ENCODE measurements at places on chromosomes 13 and 19.

- no peak for DNase-seq
These were observed 69.5 kb downstream of the STOML3 start for GRCh38 chr13:38921081-38921480.

DNA sequence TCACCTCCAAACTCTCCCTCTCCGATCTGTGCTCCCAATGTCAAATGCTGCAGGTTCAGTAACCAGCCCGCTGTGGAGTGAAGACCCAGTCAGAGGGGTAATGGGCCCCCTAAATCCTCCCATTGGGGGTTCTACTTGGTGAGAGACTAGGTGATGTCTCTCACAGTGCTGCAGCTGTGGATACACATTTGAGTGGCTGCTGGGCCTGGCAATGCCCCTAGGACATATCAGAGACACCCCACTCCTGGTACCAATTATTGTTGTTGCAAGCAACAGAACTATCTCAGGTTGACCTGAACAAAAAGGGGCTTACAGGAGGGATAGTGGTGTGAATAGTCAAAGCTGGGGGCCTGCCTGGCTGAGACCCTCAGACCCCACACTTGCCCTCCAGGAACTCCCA lies 4.6 kb downstream of the MATK start:
- DNase-seq = no peak

DNA sequence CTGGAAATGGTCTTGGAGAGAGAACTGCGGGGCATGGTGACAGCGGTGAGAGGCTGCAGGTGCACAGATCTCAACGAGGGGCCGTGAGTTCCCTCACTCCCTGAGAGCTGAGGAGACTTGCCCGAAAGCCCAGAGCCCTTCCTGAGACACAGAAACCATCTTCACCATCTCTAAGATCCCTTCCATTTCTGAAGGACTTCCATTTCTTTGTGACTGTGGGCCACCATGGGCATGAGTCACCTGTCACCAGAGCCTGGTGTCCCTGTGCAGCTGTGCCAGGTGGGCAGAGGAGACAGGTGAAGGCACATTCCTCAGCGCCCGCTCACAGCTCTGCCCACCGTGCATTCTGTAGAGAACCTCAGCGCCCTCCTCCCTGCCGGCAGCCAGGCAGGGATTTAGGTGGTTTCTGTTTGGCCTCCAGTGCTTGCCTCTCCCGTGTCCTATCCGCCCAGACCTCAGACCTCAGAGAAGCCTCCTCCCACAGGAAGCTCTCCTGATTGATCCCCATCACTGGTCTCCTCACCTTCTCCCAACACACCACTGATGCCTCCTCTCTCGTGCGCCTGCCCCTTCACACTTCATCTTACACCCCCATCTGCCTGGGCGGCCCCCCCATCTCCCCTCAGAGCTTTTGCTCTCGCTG lies 24.2 kb downstream of the SH3GL1 start:
- no peak for DNase-seq

DNA sequence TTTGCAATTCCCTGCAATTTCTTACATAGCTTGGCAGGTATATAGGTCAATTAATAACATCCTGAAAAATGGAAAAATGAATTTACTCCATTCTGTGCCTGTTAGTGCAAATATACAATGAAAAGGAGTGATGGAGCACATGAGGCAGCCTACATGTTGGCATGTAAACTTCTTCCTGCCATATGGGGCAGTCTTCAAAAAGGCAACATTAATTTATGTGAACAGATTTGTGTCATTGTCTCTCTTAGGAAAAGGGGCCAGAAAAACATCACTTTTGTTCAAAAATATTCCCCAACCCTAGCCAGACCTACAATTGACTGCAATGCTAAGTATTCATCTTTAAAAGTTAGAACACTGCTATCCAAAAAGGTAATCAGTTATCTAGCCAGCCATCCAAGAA lies 332.2 kb downstream of the TBC1D4 start:
- DNase-seq = no peak

DNA sequence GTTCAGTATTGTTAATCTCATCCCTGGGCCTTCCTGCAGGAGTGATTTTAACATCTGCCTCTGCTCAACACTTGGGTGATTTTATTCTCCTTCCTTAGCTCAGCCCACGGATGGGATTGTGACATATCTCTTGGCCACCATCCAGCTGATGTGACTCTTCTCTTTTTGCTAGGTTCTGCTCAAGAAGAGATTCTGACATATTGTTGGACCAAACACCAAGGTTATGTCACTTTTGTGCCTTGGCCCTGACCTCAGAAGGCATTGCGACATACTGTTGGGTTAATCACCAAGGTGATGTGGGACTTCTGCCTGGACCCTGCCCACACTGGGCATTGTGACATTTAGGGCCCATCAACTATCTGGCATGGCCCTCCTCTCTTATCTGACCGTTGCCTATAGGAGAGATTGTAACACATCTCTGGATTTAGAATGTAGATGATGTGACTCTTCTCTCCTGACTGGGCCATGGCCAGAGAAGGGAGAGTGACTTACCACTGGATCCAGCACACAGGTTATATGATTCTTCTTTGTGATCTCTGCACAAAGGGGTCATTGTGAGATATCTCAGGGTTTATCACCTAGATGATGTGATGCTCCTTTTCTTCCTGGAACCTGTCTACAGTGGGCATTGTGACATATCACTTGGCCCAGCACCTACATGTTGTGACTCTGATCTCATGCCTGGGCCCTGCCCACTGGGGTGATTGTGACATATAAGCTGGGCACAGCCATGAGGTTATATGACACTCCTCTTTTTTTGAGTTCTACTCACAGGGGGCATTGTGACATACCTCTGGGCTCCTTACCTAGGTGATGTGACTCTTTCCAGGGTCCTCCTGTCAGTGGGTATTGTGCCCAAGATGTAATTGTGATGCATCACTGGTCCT lies 88.8 kb downstream of the ZNF429 start:
- no peak for DNase-seq
